ENCODE measurements at places on chromosomes 11 and 22.
A peak's percentile ranks its signal among the peaks of the same experiment; 100 is the strongest.

GRCh38 chr11:4671741-4672140, 25.9 kb downstream of the OR51E2 start:
- DNase-seq = no peak

GRCh38 chr11:13152736-13153541, 124.7 kb upstream of the BMAL1 start:
- DNase-seq = peak; percentile 37

DNA sequence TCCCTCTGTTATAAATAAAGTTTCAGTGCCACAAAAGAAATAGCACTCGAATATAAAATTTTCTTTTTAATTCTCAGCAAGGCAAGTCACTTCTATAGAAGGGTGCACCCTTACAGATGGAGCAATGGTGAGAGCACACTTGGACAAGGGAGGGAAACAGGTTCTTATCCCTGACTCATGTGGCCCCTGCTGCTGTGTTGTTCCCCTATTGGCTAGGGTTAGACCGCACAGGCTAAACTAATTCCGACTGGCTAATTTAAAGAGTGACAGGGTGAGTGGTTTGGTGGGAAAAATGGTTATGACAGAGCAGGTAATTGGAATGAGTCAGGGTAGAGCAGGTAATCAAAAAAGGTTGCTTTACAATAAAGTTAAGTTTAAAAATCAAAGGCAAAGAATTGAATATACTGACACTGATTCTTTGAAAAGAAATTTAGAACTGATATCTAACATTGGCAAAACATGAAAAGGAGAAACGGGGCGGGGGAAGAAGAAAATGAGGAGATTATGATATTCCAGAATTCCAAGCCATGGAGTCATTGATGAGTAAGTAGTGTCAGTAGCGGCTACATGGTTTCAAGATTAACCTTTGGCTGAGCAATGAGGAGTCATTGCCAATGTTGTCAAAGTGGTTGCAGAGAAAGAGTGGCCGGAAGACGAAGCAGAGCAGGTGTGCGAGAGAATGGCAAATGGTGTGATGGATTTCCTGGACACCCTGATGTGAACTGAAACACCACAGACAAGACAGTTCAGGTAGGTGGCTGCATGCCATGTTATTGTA, 48.4 kb upstream of the MRGPRX1 start:
- no peak for DNase-seq

DNA sequence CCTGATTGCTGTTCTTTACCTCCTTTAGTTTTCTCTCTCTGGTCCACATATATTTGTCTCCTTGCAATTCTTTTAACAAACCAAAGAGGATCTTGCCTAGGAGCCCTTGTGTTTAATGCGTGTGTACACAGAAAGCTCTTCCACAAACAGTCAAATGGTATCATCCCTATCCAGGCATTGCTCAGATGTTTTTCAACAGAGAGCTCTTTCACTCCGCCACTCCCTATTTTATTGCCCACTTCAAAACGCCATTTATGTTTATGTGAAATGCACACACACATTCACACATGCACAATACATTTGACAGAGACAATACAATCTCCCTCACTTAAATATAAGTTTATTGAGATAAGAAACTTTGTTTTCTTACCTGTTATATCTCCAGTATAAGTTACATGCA, 4.7 kb downstream of the OR5AP2 start:
- DNase-seq = no peak

- DNase-seq = no peak
Observed at GRCh38 chr11:16346975-16347374, 9.4 kb downstream of the SOX6 start.

DNA sequence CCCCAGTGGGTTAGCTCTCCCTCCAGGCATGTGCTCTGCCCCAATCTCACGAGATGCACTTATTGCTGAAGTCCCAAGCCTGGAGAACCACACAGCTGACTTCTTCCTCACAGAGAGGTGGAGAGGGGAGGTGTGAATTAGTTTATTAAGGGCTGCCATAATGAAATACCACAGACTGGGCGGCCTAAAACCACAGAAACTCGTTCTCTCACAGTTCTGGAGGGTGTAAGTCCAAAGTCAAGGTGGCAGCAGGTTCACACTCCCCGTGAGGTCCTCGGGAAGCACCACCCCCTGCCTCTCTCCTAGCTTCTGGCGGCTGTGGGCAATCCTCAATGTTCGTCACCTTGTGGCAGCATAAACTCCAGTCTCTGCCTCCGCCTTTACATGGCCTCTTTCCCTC, 39.3 kb downstream of the TECTA start:
- DNase-seq = no peak

DNA sequence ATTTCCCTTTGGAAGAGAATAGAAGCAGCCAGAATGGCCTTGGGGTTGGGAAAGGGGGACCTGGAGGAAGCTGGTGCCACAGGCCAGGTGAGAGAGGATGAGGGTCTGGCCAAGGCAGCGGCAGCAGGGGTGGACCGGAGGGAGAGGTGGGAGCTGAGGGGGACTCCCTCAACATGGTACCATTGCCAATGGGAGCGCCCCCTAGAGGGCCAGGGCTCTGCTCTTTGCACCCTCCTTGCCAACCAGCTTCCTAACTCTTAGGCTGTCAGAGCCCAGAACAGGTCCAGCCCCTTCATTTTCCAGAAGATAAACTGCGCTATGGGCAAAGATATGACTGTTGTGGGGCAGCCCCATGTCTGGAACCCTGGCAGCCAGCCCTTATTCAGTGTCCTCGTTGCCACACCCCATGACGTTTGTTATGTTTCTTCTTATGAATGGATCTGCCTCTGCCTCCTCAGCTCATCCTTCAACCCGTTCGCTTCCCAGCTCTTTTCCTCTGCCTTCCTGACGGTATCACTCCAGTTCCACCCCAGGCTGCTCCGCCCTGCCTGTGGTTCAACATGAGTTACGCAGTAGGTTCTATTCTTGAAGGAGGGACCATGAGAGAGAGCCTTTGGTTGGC, 185.2 kb downstream of the GRIK4 start:
- peak; percentile 68 for DNase-seq

DNA sequence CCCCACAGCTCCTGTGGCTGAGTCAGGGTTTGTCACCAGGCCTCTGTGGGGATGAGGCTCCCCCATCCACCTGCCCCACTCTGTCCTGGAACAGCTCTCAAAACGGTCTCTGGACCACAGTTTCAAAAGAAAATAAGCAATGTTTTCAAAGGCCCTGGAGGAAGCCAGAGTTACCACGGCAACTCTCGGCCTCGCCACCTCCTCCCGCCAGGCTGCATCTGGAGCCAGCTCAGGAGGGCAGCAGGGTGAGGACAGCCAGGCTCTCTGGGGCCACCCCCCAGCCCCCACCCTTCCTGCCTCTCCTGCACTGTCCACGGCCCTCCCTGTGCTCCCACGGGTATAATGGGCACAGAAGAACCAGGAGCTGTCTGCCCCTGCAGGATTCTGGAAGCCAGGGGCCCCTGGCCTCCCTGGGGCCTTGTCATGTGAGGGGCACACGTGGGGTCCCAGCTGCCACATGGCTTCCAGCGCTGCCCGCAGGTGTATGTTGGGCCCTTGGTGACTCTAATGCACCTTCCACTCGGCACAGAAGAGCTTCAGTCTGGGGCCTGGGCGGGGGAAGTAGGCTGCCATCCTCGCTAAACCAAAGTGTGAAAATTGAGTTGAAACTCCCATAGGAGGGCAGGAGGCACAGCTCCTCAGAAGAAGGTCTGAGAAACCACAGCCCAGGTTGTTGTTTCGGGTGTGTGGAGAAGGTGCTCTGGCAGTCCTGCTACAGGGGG, 10.3 kb downstream of the CD81 start:
- no peak for DNase-seq

DNA sequence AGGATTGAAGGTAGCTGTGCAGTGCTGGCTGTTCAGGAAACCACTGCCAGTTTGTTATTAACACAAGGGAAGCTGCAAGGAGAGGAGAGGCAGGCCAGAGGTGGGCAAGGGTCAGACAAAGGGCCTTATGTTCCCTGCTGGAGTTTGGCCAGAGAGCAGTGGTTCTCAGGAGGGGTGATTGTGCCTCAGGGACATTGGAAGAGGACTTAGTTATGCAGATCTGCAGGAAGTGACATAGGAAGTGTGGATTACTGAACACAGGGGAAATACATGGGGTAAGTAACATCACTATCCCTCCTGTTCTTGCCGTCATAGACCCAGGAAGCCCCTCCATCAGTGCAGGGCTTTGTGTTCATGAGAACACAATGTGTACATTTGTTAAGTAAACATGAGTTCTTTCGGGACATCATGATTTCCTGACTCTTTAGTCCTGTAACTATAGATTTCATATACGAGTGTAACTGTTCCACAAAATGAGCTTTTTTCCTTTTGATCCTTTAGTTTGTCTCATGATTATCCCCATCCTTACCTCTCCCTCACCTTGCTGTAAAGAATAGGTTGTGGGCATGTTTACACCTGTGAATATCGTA, 5.9 kb downstream of the SRRD start:
- DNase-seq = no peak

GRCh38 chr22:20424932-20425565, 12.6 kb downstream of the SCARF2 start:
- DNase-seq = peak; percentile 94

- DNase-seq = no peak
Observed at GRCh38 chr11:70848243-70848750, 404.1 kb downstream of the SHANK2 start.

- DNase-seq = no peak
Observed at GRCh38 chr11:110121204-110121603, 28.0 kb downstream of the ZC3H12C start.

- peak; percentile 64 for DNase-seq
Observed at GRCh38 chr11:65780770-65781151, at the start of gene AP5B1. Gene AP5B1 (minus strand): TSS chr11:65780976. CDS start chr11:65780591, 385 bp downstream.

Data from GM23338 (cell line).